ENCODE measurements at places on chromosomes 1 and 21. TPM values are rescaled to one million over a fixed set of nuclear protein-coding genes. Genes with fewer than 3 reads are reported as not detected.

DNA sequence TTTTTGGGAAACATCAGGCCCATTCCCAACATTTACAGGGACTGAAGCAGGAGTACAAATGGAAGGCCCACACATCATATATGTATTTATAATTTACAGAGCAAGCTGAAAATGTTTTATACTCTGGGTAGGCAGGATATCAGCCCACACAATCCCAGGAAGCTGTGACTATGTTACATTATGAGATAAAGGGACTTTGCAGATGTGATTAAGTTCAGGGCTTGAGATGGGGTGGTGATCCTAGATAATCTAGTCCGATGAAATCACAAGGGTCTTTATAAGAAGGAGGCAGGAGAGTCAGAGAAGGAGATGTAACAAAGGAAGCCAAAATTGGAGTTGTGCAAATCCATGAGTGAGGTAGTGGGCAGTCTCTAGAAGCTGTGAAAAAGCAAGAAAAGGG lies 160.5 kb downstream of the PDE4B start:
- DNase-seq, result no peak

HSPA6 gene
- 1.6 TPM for total RNA-seq

DNA sequence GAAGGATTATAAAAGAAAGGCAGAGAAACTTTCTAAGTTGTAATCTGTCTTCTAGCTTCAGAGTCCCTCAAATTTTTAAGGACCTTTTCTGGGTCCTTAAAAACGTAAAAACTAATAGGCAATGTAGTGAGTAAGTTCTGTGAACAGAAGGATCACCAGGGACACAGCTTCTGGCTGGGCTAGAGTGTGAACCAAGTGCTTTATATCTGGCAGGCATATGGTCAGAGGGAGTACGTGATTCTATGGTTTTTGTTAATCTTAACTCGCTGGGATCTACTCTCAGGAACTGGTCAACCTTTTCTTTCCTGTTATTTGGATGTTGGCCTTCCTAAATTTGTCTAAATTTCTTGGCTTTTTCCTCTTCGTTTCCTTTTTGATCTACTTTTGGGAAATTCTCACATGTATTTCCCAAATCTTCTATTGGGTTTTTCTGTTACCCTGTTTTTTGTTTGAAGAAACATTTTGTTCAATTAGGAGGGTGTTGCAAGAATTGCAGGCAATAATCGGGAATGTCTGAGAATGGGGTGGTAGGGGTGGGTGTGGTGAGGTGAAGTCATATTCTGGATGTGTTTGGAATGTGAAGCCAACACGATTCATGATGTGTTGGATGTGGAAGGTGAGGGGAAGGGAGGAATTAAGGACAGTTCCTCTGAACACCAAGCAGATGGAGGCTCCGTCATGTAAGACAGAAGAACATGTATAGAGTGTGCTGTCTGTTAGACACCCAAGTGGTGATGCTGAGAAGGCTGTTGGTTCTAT lies 193.2 kb downstream of the FMN2 start:
- DNase-seq, result no peak

DNA sequence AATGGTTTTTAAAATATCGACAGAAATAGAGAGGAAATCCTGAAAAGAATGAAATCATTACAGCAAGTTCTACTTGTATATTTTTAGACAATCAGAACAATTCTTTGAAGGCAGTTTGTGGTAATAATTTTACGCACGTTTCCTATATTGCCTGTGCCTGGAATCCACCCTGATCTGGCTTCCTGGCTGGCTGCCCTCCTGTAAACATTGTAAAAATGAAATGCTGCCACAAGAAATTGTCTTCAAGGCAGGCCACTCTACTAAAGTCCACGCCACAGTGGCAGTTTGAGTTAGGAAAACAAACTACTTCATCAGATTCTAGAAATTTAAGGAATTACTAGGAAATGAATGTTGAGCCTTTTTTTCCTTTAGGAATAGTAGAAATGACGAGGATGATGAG lies 454.5 kb upstream of the NR5A2 start:
- DNase-seq, result no peak

DNA sequence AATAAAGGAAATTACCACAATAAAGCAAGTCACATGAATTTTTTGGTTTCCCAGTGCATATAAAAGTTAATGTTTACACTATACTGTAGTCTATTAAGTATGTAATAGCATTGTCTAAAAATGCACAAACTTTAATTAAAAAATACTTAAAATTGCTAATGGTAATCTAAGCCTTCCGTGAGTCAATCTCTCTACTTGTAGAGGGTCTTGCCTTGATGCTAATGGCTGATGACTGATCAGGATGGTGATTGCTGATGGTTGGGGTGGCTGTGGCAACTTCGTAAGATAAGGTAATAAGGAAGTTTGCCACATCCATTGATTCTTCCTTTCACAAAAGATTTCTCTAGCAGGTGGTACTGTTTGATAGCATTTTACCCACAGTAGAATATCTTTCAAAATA lies 466.6 kb upstream of the PROX1 start:
- no peak for DNase-seq

DNA sequence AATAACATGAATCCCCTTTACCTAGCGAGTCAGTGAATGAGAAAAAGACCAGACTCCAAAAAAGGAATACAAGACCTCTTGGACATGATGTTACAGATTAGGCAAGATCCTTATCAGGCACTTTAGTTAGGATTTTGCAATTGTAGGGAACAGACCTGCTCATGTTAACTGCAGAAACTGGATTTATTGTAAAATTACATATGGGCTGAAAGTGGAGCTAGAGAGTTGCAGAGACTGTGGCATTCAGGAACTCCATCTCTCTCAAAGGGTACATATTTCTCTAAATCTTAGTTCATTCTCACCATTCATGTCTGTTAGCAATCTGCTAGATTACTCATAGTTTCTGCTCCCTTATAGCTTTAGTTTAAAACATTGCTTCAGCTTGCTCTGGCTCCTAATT lies 142.2 kb downstream of the PAPPA2 start:
- DNase-seq, result no peak

DNA sequence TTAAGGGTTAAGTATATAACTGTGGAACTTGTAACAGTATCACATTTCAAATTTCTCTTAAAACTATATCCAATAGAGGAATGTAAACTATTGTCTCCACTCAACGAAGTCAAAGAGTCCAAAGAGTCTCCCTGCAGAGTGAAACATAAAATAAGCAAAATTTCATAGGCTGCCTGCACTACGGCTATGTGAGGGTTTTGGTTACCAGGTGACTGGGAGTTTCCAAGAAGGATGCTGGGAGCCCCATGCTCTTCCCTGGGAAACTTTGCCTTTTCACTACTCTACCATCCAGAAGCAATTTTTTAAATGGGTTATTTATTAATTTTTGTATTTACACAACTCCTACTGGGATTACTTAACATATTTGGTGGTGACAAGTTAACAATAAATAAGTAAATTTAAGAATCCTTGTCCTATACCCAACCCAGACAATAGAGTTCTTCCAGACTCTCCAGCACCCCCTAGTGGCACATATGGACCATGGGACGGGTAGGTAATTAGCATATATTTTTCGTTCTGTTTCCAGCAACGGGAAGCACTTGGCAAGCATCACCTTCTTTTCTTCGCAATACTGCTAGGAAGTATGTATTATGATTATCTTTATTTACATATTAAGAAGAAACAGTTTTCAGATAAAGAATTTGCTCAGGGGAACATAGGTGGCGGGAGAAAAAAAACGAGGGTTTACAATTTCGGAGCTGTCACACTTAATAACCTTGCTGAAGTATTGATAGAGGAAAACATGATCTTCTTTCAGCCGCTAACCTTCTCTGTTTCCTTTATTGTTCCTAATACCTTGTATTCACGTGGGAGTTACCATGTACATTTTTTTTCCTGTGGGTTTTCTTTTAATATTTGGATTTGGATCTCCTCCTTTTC lies 3.5 kb downstream of the FMO2 start:
- peak; percentile 72 for DNase-seq

DNA sequence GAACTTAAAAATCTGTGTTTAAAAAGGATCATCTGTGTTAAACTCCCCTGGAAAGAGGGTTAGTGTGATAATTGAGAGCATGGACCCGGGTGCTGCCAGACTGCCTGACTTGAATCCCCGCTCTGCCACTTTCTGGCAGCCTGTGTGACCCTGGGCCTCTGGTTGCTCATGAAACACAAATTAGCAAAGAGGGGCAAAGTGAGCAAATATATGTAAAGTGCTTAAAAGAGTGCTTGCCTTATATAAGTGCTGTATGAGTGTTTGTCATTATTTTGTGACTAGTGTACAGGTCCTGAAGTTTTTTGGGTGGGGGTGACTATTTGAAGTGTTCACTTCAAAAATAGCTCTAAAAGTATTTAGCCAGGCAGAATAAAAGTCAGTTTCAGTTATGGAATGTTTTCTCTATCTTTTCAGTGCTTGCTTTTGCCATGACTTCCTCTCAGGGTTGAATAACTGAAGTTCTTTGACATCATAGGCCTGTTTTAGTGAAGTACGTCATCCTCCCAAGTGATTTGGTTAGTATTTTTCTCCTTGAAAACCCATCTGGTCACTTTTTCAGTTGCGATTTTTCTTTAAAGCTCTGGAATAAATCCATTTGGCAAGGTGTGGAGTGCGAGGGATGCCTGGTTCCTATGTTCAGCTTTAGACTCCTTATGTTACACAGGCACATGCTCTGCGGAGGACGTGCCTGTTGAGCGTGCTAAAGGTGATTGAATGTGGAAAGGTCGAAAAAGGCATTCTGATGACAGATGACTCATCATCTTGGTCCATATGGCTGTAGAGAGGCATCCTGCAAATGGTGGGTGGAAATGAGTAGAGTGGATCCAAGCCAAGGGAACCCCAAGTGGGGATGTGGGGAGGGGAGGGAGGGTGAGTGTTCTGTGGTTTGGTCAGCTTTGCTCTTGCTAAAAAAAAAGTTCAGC lies 47.8 kb downstream of the AK4 start:
- no peak for DNase-seq

GRCh38 chr21:34543017-34543416 lies 31.0 kb upstream of the KCNE1 start:
- no peak for DNase-seq

ZBTB8A gene
- 3.9 TPM for total RNA-seq

SPRR2G gene
- total RNA-seq, result not detected
